ENCODE measurements at places on chromosomes 16 and 17. TPM values are rescaled to one million over a fixed set of nuclear protein-coding genes. Genes with fewer than 3 reads are reported as not detected.

DNA sequence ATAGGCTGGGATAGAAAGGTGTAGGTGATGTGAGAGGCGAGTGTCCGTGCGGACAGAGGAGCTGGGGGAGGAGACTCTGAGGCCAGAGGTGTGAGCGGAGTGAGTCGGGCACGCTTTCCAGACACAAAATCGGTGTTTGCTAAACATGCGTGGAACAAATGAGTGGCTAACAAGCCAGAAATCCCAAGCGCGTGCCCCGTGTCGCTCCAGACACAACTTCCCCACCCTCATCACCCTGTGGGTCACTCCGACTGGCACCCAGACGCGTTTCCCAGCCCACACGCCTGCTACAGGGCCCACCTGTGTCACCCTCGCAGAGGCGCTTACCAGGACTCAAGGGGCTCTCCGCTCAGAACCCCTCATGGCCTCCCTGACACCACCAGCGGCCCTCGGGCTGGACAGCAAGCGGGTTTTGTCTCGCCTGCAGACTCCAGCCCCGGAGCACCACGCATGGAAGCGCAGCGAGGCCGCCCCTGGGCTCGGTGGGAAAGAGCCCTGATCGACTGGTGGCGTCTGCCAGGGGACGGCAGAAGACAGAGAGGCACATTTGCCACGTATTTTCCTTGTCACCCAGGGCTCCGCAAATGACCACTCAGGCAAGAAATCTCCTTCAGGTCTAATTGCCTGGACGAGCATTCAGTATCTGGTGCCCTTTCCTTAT lies 6.0 kb upstream of the RPH3AL start:
- no peak for DNase-seq

DNA sequence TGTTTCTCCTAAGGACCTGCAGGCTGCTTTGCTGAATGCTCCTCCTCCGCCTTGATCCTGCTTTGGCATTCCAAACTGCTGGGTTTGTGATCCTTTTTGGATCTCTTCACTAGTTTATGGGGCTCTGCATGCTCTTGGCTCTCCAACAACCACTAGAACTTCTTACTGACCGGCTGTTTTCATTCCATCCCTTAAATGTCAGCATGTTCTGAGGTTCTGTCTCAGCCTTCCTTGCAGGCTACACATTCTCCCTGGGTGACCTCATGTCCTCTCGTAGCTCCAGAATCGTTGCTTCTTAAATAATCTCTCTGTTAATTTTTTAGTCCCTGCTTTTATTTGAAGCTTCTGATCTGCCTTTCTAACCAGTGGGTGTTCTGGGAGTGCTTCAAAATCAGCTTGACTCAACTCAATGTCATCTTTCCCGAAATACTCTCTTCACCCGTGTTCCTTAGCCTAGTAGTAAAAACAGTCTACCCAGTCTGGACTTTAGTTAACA lies 119.0 kb upstream of the HS3ST2 start:
- no peak for DNase-seq

GRCh38 chr16:69193855-69194254 lies 6.9 kb downstream of the SNTB2 start:
- no peak for DNase-seq

DNA sequence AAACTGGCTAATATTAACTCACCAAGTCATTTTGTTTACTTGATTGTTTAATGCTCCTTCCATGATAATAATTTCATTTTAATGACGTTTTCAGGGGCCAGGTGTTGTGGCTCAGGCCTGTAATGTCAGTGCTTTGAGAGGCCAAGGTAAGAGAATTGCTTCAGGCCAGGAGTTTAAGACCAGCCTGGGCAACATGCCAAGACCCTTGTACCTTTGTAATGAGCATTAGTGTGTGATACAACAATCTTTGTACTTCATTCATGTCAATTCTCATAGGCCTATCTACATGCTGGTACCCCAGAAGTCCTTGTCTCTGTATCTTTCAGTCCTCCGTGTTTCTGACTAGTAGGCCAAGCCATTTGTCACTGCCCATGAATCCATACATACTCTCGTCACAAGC lies 296.9 kb downstream of the ZFHX3 start:
- DNase-seq, result no peak

HBA1 gene
- polyA plus RNA-seq, result 544 TPM

GRCh38 chr17:60102632-60103096 lies 23.9 kb upstream of the HEATR6 start:
- no peak for DNase-seq

DNA sequence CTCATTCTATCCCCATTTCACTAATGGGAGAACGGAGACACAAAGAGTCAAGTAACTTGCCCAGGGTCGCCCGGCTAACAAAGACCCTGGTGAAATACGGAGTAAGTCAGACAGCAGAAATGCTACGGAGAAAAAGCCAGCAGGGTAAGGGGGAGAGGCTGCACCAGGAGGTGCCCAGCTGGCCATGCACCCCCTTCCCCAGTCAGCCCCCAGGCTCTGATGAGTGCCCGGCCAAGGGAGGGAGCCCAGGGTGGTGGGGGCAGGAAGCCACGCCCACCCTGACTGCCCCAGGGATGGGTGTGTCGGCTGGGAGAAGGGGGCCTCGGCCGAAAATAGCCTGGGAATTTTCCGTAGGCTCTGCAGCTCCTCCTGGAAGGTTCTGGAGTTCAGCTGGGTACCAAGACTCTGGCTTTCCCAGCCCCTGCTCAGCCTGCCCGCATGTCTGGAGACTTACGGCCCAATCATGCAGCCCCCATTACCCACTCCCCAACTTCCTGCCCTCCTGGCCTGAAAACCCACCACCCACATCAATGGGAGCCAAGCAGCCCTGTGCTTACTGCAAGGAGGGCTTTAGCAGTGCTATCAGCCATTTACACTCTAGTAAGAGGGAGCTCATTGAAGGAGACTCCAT lies 4.2 kb downstream of the CARHSP1 start:
- DNase-seq, result no peak

DNA sequence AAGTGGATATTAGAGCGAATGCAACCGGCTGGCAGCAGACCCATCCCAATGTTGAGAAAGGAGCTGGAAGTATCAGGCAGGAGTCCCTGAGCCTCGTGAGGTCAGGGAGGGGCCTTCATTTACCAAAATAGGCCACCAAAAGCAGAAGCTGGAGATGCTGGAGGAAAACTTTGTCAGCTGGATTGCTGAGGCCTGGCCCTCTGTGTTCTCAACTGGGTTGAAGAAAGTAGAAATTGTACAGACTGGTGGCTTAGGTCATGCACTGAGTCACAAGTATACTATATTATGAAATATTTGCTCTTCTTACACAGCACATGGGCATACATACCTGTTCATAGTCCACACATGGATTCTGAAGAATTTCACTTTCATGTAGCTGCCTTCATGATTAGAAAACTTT lies 23.2 kb upstream of the TEKT3 start:
- DNase-seq, result no peak
